ENCODE measurements at places on chromosomes 7 and 10. TPM values are rescaled to one million over a fixed set of nuclear protein-coding genes. Genes with fewer than 3 reads are reported as not detected.

The FOXI2 gene
- total RNA-seq, result not detected

The CRYGN gene
- 0.12 TPM for total RNA-seq

The SLC26A4 gene
- total RNA-seq, result 0.82 TPM

The LRMDA gene
- not detected for total RNA-seq

The FAM131B gene
- total RNA-seq, result 1.7 TPM

The OR6V1 gene
- not detected for total RNA-seq

The C10orf62 gene
- total RNA-seq, result not detected

The BICC1 gene
- not detected for total RNA-seq

The CDK5 gene
- 13.3 TPM for total RNA-seq

The IGF2BP3 gene
- total RNA-seq, result 0.70 TPM

The EVX1 gene
- not detected for total RNA-seq

DNA sequence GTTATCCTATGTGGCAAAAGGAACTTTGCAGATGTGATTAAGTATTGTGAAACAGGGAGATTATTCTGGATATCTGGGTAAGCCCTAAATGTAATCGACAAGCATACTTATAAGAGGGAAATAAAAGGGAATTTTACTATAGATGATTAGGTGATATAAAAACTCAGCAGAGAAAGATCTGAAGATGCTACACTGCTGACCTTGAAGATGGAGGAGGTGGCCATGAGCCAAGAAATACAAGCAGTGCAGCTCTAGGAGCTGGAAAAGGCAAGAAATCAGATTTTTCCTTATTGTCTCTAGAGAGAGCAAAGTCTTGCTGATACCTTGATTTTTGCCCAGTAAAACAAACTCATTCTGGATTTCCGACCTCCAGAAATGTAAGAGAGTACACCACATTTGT is 67.7 kb downstream of the BRAF start:
- DNase-seq, result no peak

- DNase-seq, result no peak
These were observed 35.4 kb downstream of the PAXIP1 start for GRCh38 chr7:154967401-154967955.

- no peak for DNase-seq
These were observed 203.7 kb downstream of the GLRX3 start for GRCh38 chr10:130339911-130340310.

DNA sequence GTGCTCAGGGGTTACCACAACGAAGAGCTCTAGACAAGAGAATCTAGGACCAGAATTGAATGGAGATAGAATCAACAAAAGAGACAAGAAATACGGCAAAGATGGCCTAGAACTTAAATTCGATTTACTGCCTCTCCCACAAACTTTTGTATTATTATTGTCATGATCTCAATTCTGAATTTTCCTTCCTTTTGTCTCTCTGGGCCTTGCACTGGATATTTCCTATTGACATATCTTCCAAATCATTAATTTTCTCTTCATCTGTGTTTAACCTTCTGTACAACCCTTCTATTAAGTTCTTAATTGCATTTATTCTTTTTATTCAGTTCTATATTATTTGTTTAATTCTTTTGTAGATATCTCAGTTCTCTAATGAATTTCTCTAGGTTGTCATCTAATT is 28.4 kb downstream of the VSTM4 start:
- no peak for DNase-seq

- no peak for DNase-seq
These were observed 22.6 kb upstream of the DLG5 start for GRCh38 chr10:77949167-77949566.

- DNase-seq, result no peak
These were observed 68.8 kb upstream of the DNAJB6 start for GRCh38 chr7:157267956-157268355.

GRCh38 chr7:113698556-113699220 is 220.1 kb downstream of the PPP1R3A start:
- no peak for DNase-seq

DNA sequence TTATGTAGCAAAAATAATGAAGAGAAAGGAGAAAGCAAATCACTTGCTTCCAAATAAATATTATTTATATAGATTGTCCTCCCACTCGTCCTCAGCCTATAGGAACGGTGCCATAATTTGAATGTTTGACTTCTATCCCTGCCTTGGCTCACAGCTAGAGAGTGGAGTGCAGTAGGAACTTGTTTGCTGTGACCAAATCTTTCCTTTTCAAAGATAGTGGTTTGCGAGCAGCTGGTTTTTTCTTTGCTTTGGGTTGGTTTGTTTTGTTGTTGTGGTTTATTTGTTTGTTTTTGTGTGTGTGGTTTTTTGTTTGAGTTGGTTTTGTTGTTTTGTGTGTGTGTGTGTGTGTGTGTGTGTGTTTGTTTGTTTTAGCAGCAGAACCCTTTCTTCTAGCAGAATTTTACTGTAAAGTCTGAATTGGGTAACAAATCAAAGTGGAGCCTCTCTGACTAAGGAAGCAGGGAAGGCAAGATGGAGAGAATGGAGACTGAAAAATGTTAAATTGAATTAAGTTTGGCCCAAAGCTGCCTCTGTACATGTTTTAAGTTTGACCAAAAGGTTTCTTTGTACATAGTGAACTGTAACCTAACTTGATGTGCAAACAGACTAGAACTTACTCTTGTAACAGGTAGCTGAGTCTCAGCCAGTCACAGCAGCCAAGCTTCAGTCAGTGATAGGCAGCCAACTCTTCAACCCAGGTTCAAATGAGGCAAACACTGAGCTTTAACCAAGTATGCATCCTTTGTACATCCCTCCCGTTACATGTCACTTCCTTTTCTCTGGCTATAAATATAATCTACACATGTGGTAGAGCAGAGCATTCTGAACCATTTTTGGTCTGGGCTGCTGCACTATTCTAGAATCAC is 149.5 kb upstream of the LRGUK start:
- DNase-seq, result no peak

DNA sequence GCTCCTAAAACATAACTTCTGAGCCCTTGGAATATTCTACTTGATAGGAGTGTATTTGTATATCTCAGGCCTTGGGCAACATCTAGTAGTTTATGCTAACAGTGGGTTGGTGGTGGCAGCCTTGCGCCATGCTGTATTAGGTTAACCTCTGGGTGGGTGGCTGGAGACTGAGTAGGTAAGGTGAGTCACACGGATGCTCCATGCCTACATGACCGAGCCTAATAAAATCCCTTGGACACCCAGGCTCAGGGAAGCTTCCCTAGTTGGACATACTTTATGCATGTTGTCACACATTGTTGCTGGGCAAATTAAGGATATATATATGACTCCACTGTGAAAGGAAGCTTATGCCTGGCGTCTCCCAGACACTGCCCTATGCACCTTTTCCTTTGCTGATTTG is 6.0 kb upstream of the DAGLB start:
- no peak for DNase-seq

- DNase-seq, result no peak
These were observed 453.8 kb downstream of the TCERG1L start for GRCh38 chr10:130857631-130858295.

GRCh38 chr10:110865186-110865808 is 6.4 kb upstream of the PDCD4 start:
- DNase-seq, result no peak

GRCh38 chr10:31961277-31962074 is 32.8 kb upstream of the ARHGAP12 start:
- peak; percentile 18 for DNase-seq

- no peak for DNase-seq
These were observed 139.9 kb downstream of the PPP1R9A start for GRCh38 chr7:95047291-95047690.

- no peak for DNase-seq
These were observed 26.5 kb downstream of the MRC1 start for GRCh38 chr10:17835688-17836087.

DNA sequence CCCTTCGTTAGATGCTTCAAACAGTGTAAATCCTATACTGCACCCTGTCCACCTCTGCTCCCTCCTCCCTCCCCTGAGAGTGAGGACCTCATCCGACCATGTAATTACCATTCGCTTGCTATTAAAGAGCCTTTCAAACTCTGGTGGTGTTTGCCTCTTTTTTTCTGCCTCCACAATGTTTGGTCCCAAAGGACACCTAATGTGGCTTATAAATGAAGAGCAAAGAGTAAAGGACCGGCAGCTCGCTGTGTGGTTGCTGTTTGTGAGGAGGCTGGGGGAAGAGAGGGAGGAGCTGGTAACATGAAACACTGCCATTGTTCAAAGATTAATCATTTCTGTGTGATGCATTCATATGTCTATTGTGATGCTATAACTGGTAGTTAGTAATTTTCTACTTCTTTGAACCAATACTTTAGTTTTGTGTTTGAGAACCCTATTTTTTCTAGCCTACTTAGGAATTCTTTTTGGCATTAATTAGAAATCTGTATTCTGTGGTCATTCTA is 27.9 kb downstream of the MTURN start:
- DNase-seq, result no peak

DNA sequence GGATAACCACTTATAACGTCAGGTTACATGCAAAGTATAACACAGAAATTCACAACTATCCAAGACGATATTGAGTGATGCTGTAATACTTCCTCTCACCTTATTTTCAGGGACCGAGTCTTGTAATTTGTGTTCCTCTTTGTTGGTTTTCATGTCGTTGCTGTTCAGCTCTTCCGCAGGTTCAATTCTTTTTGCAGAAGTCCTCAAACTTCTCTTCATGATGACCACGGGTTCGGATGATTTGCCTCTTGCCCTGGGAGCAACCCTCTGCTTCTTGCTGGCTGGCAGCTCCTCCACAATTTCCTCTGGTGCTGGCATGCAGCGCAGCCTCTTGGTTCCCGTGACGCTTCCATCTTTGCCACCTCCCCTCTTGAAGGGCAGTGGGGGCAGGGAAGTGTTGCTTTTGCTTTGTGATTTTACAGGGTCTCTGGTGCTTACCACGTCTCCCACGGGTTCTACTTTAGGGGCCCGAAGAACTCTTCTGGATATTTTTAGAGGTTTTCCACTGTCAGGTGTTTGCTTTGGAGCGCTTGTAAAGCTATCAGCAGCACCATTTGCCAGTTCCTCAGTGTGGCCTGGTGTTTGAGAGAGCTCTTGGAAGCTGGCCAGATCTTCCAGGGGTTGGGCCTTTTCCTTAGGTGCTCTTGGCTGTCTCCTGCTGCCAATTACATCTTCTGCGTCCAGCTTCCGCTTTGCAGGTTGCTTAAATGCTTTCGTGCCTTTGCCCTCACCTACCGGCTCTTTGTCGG is 23.6 kb downstream of the MKI67 start:
- DNase-seq, result no peak

GRCh38 chr7:100221767-100222444 is 2.2 kb downstream of the PVRIG start:
- peak; percentile 38 for DNase-seq

DNA sequence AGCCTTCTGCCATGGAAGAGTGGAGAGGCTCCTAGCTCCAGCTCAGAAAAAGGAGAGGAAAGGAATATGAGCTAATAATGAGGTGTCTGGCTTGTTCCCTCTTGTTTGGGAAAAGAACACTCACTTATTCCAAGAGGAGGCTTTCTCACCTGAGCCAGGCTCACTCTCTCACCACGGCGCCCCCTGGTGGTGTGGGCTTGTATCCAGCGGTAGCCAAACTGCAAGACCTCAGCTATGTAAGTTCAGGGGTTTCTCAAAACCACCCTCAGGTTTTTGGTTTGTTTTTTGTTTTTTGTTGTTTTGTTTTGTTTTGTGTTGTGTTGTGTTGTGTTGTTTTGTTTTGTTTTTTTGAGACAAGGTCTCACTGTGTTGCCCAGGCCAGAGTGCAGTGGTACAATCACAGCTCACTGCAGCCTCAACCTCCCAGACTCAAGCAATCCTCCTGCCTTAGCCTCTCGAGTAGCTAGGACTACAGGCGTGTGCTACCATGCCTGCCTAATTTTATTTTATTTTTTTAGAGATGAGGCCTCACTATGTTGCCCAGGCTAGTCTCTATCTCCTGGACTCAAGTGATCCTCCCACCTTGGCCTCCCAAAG is 124.0 kb downstream of the TMEM130 start:
- DNase-seq, result peak; percentile 68

DNA sequence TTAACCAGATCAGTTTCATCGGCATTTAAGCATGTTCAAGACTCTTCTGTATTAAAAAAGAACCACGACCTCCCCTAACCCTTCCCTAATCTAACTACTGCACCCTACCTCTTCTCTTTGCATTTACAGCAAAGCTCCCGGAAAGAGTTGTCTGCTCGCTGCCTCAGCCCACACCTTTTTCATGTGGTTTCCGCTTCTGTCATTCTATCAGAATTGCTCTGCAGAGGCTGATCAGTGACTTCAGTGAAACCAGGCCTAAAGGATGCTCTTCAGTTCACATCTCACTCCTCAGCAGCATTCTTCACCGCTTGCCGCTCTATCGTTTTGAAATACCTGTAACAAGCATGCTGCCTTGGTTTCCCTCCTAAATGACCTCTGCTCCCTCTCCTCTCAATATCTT is 160.9 kb downstream of the SDK1 start:
- peak; percentile 65 for DNase-seq

DNA sequence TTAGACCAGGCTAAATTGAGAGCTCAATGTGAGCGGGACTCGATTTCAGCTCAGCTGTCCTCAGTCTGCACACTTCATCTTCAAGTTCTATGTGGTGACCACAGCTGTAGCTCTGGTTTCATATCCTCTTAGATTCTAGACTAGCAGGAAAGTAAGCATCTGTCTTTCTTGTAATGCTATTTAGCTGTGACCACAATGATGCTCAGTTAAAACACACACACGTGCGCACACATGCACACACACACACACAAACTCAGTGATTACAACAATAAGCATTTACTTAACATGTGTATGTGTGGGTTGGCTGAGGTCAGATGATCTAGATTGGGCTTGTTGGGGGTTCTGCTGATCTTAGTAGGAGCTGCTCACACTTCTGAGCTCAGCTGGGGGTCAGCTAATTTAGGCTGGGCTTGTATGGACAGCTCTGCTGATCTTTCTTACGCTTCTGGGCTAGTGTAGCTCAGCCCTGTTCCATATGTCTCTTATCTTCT is 82.5 kb downstream of the ZNF365 start:
- DNase-seq, result no peak

DNA sequence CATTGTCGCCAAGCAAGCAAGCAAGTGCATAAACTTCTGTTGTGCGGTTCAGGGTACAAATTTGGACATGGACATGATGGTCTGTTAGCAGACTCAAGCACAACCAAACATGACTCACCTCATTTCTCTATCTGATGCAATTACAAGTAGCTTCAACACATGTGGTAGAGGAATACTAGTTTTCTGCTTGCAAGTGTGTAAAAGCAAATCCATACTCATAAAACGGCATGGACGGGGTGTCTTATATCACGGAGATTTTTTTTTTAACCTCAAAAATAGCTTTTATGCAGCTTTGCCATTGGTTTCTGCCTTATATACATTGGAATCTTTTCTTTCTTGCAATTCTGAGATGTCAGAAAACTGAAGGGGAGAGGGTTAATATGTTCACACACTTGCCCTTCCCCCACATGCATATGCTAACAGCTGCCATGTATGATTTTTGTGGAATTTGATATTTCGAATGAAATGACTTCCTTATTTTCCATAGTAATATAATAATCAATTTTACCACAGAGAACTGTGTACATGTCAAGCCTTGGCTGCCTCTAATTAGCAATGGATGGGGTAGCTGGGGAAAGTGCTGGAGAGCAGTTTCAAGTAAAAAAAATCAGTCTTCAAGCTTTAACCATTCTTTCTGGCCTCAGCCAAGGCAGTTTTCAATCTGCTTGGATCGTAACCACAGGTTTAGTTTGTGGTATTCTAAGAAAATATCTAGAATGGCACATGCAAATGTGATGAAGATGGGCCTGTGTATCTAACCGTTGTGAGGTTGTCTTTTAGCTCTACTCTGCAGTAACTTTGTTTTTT is 106.0 kb upstream of the PDCD4 start:
- DNase-seq, result no peak
